Stimulated activated CD4-positive, alpha-beta T cell treated with anti-CD3 and anti-CD28 coated beads, Interleukin-4, amount 100 ng/mL, for 24 hours (primary cell): ENCODE measurements at places on chromosomes 11 and 22.

DNA sequence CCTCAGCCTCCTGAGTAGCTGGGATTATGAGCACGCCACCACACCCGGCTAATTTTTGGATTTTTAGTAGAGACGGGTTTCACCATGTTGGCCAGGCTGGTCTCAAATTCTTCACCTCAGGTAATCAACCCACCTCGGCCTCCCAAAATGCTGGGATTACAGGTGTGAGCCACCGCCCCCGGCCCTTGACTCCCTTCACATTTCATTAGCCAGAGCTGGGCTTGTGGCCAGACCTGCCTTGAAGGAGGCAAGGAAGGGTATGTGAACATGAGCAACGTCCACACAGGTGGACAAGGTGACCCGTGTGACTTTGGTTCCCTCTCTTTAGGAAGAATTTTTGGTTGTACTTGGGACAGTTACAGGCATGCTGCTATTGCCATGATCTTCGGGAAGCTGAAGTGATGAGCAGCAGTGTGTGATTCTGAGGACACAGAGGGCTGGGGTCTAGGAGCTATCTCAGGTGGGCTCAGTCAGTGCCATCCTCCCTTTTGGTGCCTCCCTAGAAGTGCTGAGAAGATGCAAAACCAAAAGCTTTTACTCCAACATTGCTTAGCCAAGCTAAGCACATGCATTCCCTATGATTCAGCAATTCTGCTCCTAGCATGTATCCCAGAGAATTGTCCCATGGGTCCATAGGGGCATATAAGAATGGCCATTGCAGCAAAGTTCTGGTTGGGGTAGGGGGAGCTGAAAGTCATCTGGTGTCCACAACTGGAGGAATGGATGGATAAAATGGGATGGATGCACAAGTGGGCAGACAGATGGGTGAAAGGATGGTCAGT, 6.1 kb downstream of the AP5B1 start:
- no peak for DNase-seq

- DNase-seq, result no peak
Measured at GRCh38 chr22:36079041-36079440, 50.4 kb upstream of the RBFOX2 start.

GRCh38 chr11:132447761-132448160, 1077.3 kb downstream of the NTM start:
- DNase-seq, result no peak

DNA sequence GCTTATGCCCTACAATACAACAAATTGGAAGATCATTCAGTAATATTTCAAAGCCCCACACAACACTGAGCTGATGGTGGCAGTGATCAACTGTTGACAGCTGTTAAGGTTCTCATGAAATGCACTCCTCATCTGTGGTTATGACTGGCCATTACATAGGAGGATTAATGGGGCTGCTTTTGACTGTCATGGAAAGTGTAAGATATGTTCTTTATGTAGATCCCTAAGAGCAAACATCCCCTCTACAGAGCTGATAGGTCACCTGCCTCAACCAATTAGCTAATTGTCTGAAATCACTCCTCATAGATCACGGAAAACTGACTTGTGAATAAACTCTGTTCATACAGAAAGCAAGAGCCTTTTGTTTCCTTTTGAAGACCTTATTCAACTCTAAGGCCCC, 78.1 kb downstream of the GAB2 start:
- no peak for DNase-seq

DNA sequence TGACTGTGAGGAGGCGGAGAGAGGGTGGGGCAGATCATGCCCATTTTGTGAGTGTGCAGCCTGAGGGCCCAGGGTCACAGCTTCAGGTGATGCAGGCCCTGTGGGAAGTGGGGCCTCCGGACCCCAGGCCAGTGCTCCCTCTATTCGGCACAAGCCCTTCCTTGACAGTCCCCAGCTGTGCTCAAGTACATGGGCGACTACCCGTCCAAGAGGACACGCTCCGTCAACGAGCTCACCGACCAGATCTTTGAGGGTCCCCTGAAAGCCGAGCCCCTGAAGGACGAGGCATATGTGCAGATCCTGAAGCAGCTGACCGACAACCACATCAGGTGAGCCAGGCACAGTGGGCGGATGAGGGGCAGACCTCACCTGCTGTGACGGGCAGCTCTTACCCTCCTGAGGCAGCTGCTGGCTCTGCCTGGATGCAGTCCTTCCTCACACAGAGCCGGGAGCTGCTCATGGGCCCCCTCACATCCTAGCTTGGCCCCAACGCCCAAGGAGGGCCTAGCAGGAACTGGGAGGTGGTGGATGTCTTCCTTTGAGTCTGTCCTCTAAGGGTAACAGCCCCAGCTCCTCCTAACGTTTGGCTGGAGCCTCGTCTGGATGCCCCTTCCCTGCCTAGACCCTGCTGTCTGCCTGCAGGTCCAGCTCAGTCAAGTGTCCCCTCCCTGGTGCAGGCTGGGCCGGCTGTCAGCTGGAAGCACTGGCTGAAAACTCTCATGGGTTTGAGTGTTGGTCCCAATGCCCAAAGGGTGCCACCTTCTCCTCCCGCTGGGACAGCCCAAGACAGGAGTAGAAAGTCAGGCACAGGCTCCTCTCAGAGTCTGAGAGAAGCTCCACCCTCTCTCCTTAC, 76.1 kb downstream of the MYO7A start:
- no peak for DNase-seq

- no peak for DNase-seq
Measured at GRCh38 chr11:61042537-61042936, 59.8 kb upstream of the CD5 start.

DNA sequence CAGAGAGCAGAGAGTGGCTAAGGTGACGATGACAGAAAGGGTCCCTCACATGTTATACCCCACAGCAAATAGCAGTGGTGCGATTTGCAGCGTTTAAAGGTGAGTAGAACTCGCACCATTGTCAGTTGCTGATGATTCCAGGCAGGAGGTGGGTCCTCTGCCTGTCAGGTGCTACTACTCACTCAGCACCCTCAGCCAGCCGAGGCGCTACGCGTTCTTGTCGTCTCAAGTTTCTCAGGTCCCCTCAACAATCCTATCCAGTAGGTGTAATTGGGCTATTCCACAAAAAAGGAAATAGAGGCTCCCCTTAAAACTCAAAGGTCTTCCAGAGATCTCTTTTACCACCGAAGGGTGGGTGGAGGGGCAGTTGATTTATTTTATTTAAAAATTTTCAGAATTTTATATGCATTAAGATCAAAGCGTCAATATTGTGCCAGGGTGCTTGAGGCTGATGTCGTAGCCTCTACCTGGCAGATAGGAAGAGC, 18.3 kb downstream of the ELF5 start:
- no peak for DNase-seq

GRCh38 chr11:131300439-131300717, 70.0 kb upstream of the NTM start:
- no peak for DNase-seq

GRCh38 chr22:25777870-25778269, 35.9 kb downstream of the MYO18B start:
- no peak for DNase-seq

DNA sequence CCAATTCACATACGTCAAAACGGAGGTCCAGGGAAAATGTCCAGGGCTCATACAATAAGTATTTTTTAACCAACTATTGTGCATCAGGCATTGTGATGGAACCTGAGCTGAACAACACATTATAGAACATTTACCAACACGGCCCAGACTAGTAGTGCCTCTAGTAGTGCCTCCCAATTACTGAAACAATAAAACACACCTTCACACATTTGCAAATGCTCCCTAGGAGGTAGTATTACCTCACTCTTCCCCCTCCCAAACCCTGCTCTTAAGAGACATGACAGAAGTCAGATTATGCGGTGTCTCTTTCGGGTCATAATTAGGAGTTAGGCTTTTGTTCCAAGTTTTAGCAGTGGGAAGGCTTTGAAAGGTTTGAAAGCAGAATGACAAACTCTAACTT, 61.1 kb downstream of the PAK1 start:
- no peak for DNase-seq

DNA sequence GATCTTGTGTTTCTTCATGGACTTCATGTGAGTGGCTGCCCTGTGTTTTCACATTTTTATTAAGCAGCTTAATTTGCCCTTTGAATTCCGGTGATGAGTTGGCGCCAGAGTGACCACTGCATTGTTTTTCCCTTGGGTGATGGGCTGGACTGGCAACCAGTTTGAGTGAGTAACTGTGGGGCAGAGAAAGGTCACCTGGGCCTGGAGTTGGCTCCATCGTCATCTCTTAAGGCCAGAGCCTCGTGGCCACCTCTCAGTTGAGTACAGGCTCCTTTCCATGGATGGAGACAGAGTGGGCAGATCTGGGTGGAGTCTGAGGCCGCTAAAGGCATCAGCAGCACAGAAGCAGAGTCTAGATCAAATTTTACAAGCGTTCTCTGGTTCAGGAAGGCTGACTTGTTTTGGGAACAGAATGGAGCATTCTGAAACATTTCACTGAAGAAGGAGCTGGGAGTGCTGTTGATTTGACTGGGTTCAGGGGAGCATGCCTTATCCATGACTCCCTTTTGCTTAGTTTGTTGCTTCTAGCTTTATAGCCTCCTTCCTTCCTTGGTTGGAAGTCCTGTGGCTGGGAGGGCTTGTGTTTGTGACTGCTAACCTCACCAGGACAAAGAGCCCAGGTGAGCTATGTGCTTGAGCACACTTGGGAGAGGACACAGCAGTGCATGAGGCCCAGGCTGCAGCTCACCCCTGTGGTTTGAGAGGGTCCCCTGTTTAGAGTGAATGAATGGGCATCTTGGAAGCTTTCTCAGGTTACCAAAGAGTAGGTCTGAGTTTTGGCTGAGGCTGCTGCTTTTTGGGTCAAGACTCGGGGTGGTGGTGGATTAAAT, 7.8 kb downstream of the BCR start:
- no peak for DNase-seq

GRCh38 chr11:119406005-119406404, 17.0 kb downstream of the THY1 start:
- no peak for DNase-seq

- no peak for DNase-seq
Measured at GRCh38 chr22:35488513-35488912, 52.1 kb upstream of the RASD2 start.

DNA sequence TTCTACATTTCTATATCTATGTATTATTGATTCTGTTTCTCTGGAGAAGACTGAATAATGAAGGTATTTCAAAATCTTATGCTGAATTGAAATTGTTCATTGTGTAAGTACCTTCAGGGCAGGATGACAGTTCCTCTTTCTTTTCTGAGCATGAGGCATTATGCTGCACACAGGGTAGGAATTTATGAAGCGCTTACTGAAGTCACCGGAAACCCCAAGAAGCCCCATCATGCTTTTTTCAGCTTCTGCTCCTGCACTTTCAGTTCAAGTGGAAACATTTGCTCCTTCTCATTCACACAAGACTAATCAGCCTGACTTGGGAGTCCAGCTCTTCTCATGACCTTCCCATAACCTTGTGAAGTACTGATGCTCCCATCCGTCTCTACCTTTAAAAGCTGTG, 314.7 kb upstream of the SORL1-AS1 start:
- DNase-seq, result no peak

GRCh38 chr11:17183836-17184235, 23.9 kb downstream of the PIK3C2A start:
- no peak for DNase-seq

DNA sequence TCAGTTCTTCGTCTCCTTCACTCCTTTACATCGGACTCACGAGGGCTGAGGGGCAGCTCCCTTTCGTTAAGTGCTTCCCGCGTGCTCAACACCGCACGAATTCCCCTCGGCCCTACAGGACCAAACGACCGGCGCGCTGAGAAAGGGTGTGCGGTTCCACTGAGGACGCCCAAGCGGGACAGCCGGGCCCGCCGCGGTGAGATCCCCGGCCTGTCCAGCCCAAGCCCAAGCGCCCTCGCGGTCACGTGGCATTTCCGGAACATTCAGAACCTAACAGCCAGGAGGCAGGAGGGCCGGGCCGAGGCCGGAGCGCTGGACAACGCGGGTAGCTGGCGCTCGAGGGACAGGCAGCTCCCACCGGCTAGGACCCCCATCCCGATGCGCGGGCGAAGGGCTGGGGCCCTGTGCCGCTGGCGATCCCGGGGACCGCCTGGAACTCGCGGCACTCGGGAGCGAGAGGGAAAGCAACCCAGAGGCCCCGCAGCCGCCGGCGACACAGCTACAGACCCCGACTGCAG, 737 bp upstream of the STIP1 start:
- DNase-seq, result peak; percentile 43

- DNase-seq, result no peak
Measured at GRCh38 chr22:19896665-19897355, 42.1 kb upstream of the GNB1L start.

DNA sequence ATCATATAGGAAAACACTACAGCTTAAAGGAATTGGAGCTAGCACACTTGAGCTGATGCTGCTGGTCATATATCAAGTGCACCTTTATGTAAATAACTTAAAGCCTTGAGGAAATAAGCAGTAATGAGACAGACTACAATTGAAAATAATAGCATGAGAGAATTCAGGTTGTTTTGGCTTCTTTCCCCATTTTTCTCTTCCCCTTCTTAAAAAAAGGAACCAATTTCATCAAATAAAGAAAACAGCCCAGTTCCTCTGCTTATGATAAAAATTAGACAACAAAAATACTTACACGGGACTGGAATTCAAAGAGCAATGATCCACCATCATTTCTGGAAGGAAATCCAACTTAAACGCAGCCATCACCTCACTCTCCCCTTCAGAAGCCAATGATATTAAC, 50.2 kb upstream of the RAPSN start:
- no peak for DNase-seq

DNA sequence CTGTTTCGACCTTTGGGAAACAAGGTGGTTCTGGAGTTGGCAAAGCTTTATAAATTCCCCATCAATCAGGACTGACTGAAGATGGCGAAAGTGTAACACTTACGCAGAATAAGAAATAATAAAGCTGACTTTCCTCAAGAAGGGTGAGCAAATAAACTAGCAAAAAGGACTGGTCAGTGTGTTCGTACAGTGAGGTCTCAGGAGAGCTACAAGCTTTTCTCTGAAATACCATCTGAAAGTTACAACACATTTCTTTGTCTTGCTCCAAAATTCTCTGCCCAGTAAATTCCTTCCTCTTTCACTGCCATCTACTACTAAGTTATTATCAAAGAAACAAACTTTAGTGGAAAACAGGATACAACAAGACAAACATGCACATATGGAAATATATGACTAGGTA, 13.4 kb downstream of the PITPNB start:
- DNase-seq, result no peak

DNA sequence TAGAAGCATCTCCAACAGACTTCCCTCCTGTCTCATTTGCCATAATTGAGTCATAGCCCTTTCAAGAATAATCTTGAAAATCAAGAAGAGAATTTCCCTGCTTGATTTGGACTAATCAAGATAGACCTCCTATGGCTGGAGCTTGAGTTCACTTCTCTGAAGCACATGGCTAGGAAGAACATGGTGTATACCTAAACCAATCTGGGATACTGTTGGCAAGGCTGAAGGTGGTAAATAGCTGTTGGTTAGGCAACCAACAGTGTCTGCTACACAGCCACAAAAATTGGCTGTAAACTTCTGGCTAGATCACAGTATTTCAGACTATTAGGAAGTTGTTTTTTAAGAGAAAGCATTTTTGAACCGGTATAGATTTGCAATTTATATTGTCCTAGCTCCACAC, 4.9 kb downstream of the CRYAB start:
- no peak for DNase-seq
